ENCODE measurements at places on chromosomes 6 and 20. TPM values are rescaled to one million over a fixed set of nuclear protein-coding genes. Genes with fewer than 3 reads are reported as not detected.
A peak's percentile ranks its signal among the peaks of the same experiment; 100 is the strongest.

Gene SGK2
- 1.9 TPM for polyA plus RNA-seq

DNA sequence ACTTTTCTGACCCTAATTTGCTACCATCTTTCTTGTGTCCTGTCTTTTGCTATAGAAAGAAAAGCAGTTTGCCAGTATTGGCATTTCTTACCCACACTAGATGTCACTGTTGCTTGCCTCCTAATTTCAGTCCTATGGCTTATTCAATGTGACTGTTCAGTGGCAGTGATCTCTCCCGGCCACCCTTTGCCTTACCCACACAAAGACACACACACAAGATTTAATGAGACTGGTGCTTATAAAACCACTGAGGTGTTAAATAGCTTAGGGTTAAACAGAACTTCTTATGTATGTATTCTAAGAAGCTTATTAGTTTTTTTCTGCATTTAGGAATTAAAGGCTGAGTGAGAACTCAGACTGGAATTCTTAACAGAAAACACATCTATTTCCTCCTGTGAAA lies 233.6 kb upstream of the ASCC3 start:
- peak; percentile 11 for DNase-seq

- DNase-seq: no peak
These were observed 20.0 kb upstream of the ASXL1 start for GRCh38 chr20:32337937-32338661.

DNA sequence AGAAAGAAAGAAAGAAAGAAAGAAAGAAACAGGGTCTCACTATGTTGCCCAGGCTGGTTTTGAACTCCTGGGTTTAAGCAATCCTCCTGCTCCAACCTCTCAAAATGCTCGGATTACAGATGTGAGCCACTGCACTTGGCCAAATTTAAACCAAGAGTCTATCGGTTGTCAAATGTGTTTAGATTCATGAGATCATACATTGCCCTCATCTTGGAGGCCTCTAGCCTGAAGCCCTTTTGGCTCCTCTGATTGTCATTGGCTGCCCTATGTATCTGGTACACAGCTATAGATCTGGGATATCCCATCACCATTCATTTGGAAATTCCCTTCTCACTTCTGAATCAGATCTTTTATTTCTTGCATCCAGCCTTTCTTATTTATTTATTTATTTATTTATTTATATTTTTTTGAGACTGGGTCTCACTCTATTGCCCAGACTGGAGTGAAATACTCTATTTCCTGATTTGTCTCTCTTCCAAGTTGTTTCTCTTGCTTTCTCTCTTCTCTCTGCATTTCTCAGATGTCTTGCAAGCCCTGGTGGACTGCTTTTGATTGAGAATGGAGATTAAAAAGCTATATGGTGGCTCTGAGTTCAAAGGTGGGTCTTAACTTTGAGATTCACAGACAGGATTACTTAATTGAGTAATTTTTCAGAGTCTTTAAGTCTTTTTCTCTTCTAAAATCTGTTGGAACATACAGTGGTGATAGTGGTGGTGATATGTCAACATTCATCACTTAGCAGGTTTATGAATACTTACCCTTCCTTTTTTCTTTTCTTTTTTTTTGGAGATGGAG lies 121.9 kb downstream of the GJA1 start:
- no peak for DNase-seq

DNA sequence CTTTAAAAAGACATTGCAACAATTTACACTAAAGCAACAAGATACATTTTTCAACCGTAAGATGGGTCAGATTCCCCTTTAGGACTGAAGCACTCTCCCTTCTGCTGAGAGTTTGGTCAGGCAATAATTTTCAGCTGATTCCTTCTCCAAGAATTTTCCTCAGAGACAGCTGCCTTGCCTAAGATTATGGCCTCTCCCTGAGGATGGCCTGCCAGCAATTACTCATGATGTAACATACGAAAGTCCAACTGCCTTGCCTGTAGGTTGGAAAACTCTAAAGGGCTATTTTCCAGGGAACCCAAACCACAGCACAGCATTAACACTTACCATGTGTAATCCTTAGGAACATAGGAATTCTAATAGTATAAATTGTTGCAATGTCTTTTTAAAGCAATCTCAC lies 229.1 kb upstream of the FLRT3 start:
- no peak for DNase-seq

- no peak for DNase-seq
These were observed 19.2 kb upstream of the TBC1D22B start for GRCh38 chr6:37238381-37238780.

Measured in urinary bladder (tissue), 4 donors.